ENCODE measurements at places on chromosomes 2 and 18.
A peak's percentile ranks its signal among the peaks of the same experiment; 100 is the strongest.

GRCh38 chr2:68907920-68908253 lies 36.7 kb upstream of the BMP10 start:
- no peak for DNase-seq

DNA sequence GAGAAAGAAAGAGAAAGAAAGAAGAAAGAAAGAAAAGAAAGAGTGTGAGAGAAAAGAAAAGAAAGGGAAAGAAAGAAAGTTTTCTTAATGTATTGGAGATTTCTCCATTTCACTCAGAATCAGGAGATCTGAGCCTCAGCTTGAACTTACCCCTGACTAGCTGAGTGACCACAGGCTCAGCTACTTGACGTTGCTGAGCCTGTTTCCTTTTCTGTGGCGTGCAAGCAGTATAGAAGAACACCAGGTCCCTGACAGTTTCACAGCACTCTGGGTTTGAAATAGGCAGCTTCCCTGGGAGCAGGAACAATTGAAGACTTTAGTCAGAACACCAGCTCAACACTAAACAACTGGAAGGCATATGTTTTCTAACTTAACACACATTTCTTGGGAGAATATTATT lies 44.7 kb downstream of the MARCO start:
- no peak for DNase-seq

DNA sequence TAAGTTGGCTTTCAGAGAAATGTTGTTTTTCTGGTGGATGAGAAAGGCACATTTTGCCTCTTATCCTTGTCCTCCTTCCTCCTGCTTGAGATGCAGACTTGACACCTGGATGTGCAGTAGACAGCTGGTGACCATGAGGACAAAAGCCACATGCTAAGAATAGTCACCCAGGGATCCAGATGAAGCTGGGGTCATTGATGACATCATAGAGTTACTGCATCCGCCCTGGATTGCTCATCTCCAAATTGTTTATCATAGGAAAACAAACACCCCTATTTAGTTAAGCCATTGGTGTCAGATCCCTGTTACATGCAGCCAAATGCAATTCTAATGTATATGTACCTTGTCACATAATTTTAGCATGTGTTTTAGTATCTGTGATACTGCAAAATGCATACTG lies 16.3 kb upstream of the SLC1A4 start:
- no peak for DNase-seq

DNA sequence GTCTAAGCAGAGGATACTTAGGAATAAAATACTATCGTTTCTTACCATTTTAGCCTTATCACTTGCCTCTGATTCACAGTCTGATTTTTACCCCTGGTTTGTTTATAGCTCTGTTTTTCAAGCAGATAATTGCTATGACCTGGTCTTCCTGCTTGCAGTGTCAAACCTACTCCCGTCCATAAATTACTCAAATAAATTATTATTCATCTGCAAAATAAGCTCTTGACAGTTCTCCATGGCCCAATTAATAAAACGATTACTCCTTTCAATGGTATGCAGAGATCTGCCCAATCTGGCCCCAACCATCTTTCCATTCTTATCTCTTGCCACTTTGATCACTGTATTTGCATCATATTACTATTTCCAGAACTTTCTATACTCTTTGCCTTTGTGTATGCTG lies 354.0 kb downstream of the CCDC85A start:
- no peak for DNase-seq

- DNase-seq: no peak
These were observed 212.8 kb upstream of the SOX11 start for GRCh38 chr2:5479265-5479928.

GRCh38 chr2:213067888-213068287 lies 83.5 kb downstream of the IKZF2 start:
- no peak for DNase-seq

DNA sequence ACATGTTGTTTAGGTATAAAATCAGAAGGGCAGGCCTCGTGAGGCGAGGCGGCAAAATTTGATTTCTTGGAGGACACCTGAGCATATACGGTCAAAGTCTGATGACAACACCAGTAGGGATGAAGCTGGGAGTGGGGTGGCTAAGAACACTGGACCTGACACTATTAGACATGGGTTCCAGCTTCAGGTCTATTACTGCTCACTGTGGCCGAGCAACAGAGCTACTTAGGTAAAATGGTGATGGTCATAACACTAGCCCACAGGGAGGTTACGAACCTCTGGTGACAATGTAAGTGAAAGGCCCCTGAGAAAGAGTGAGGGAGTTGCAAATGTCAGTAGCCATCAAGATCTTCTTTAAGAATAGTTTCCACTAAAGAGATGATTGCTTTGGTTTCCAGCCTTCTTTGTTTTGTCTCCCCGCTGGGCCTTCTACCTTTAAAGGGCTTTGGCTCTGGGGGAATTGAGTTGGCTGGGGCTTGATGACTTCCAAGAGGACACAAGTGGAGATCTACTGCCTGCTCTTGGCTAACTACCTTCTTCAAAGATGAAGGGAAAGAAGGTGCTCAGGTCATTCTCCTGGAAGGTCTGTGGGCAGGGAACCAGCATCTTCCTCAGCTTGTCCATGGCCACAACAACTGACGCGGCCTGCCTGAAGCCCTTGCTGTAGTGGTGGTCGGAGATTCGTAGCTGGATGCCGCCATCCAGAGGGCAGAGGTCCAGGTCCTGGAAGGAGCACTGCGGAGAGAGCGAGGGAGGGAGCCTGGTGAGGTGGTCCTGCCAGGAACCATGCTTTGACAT lies 3.5 kb downstream of the IL1B start:
- DNase-seq: no peak

DNA sequence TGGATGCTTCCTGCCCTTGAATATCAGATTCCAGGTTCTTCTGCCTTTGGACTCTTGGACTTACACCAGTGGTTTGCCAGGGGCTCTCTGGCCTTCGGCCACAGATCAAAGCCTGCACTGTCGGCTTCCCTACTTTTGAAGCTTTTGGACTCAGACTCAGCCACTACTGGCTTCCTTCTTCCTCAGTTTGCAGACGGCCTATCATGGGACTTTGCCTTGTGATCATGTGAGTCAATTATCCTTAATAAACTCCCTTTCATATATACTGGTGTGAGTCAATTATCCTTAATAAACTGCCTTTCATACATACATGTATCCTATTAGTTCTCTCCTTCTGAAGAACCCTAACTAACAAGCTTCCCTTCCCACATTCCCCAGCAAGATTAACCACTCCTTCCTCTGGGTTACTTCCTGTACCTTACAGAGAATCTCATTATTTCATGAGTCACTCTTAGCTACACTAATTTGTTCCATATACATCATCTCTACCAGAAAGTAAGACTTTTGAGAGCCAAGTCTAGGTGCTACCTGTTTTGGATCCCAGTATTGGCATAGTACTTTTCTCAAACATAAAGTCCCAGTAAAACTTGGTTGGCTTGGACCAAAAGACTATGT lies 31.3 kb upstream of the LRATD1 start:
- no peak for DNase-seq

DNA sequence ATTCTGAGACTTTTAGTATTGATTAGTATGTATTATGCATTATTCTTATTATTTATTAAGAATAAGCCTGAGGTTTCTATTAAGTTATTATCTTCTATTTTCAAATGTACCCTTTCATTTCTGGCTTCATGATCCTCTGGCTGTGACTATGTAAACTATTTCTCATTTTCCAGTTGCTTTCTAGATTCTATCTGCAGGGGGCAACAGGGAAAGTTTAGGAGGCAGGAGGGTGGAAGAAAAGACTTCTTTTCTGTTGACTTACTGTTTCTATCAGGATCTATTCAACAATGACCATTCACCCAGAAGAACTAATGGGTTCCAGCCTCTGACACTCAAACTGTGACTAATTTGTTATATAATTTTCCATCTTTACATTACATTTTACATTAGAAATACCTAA lies 653.4 kb upstream of the FSHR start:
- DNase-seq: no peak

- no peak for DNase-seq
These were observed 62.7 kb downstream of the LCLAT1 start for GRCh38 chr2:30509716-30510115.

- no peak for DNase-seq
These were observed 17.2 kb upstream of the NAPG start for GRCh38 chr18:10508591-10508990.

GRCh38 chr2:157874997-157875640 lies 1.0 kb downstream of the ACVR1 start:
- peak; percentile 30 for DNase-seq

- DNase-seq: no peak
These were observed 37.9 kb downstream of the SLC38A11 start for GRCh38 chr2:164917296-164917903.

DNA sequence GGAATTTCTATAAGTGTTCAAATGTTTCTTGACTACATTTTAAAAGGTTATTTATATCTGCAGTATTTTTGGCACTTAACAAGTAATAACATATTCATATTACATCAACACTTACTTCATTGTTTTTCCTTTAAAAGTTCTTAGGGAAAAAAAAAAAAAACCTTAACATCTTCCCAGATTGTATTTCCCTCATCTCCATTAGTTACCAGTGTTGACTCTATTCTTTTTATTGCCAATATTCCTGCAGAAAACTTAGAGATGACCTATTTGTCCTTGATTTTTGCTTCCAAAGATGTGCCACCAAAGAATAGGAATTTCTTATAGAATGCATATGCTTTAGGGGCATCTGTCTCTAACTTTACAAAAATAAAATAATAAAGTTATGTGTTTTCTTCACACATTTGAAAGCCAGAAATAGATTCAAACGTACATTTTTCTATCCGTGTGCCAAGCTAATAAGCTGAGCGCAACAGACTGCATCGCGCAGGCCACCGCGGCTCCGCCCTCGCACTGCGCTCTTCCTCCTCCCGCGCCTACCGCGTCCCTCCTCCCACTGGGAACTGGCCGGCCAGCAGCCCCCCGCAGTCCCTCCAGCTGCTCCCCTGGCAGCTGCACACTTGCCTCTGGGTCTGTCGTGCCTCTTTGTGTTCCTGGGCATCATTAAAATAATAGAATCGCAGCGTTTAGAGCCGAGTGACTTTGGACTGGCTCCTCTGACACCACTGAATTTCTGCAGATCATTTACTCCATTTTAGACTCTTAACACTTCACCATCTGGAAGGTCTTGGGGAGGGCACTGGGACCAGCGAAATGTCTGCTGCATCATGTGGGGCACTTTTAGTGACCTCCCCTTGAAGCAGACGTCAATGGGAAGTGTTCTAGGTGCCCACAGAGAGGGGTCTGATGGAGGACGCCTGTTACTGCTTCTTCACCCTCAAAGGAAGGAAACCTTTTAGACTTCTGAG lies 21.2 kb upstream of the NAB1 start:
- no peak for DNase-seq

GRCh38 chr2:212037062-212037461 lies 501.5 kb downstream of the ERBB4 start:
- DNase-seq: no peak

GRCh38 chr2:118110991-118111390 lies 22.7 kb downstream of the INSIG2 start:
- no peak for DNase-seq

GRCh38 chr2:36539631-36540030 lies 58.3 kb downstream of the FEZ2 start:
- DNase-seq: no peak

DNA sequence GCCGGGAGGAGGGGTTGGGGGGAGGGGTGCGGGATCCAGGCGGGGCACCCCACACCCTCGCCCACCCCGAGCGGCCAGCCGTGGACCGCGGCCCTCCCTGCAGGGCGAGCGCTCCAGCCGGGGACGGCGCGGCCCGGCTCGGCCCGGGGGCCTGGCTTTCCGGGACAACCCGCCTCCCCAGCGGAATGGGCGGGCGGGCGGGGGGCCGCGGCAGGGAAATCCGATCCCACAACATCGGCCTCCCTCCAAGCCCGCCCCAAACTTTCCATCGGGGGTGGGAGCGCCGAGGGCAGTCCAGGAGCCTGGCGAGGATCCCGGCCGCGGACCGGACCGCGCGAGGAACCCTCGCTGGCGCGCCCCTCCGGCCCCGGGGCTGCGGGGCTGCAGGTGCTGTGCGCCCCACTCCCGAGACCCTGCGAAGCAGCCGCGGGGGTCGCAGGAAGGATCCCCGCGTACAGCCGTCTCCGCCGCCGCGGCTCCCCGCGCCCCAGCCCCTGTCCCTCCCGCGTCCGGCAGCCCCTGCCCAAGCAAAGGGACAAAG lies 529 bp downstream of the SEMA4C start:
- DNase-seq: no peak

GRCh38 chr18:55300421-55300935 lies 287.5 kb downstream of the TCF4 start:
- no peak for DNase-seq

GRCh38 chr2:159124441-159124911 lies 156.0 kb downstream of the TANC1 start:
- DNase-seq: no peak

DNA sequence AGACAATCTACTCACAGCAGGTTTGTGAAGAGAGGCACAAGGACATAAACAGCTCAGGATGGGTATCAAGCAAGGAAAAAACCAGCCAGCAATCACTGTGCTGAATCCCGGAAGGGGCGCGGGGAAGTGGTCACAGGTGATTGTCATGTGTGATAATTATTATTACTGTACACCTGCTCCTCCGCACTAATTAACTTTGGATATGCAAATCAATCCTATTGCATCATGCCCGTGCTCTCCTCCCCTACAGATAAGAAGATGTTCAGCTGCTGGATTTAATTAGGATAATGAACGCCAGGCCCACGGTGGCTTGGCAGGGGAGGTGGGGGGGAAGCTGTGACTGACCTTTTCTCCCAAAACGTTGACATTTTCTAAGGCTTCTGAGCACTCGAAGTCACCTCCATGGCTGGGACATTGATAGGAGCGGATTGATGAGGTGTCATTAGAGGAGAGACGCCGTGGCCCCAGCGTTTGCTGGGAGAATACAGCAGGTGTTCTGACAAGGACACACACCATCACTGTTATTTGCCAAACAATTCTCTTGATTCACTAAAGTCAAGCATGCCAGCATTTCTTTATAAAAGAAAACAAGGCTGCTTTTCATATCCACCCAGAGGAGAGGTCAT lies 160.3 kb upstream of the VRK2 start:
- DNase-seq: no peak

GRCh38 chr18:47917923-47918610 lies 12.4 kb downstream of the SMAD2 start:
- DNase-seq: no peak

- no peak for DNase-seq
These were observed 120.6 kb upstream of the MYCN start for GRCh38 chr2:15819562-15820256.

- DNase-seq: no peak
These were observed 121.8 kb upstream of the FN1 start for GRCh38 chr2:215557701-215558100.

DNA sequence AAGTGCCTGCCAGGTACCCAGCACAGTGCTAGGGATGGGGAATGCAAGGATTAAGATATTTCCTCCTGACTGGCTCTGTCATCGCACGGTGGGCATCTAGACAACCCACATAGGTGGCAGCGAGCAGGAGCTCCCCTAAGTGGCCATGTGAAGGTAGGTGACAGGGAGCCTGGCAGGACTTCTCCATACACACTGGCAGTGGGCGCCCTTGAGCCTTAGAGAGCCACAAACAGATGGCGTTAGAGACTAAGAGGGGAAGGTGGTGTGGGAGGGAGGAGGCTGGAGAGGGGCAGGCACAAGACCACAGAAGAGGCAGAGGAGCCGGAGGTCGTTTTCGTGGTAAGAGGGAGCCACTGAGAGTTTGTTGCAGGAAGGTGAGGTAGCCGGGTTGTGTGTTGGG lies 15.2 kb downstream of the PRELID3A start:
- no peak for DNase-seq
